Dermis blood vessel endothelial cell (primary cell): ENCODE measurements at places on chromosomes 1 and 21. TPM values are rescaled to one million over a fixed set of nuclear protein-coding genes. Genes with fewer than 3 reads are reported as not detected.
A peak's percentile ranks its signal among the peaks of the same experiment; 100 is the strongest.

DNA sequence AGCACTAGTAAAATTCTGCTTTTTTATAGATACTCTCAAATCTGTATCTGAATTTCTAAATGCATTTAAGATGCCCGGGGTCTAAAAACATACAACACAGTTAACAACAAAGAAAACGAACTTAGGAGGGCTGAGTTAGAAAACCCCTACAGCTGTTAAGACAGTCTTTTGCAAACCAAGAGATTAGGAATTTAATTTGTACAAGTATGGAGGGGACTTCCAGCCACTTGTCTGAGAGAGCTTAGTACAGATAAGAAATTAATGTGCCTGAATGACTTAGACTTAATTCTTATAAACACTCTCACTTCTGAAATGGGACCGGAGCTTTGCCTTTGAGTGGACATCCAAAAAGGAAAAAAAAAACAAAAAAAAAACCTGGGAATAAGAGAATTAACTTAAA, 61.6 kb downstream of the SMYD3 start:
- DNase-seq, result no peak

The P3R3URF gene
- not detected in 2 replicates for total RNA-seq

DNA sequence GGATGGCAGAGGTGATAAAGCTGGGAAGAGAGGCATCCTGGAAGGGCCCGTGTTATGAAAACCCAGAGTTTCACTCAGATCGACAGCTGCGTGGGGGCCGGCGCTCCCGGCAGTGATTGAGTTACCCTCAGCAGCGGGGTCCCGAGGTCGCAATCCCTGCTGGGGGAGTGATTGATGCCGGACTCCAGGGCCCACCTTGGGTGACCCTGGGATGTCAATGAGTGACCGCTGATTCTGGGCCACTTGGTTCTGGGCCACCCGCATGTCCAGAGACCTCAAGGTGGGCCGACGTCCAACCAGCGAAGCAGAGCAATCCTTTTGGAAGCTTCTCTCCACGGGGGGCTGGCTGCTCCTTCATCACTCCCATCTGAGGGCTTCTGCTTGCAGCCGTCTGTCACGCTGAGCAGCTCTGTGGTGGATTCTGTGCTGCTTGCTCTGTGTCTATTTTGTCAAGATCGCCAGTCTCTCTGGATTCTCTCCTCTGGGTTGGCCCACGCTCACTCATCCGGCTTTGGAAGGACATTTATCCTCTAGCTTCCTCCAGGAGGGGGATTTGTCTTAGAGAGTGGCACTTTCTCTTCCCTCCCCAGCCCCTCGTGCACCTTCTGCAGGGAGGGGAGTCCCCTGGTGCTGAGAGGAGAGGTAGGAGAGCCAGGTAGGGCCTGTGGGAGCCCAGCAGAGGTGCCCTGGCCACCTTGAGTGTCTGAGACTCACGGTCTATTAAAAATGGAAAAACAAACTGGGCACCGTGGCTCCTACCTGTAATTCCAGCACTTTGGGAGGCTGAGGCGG, 110.9 kb upstream of the C1orf174 start:
- DNase-seq, result no peak

The LAD1 gene
- 0.09 and 0.68 TPM in 2 replicates for total RNA-seq

- DNase-seq, result no peak
Observed at GRCh38 chr1:60699325-60699724, 383.0 kb upstream of the NFIA start.

The TMPRSS15 gene
- not detected in 2 replicates for total RNA-seq

- DNase-seq, result no peak
Observed at GRCh38 chr1:6496365-6496721, 4.9 kb upstream of the PLEKHG5 start.

DNA sequence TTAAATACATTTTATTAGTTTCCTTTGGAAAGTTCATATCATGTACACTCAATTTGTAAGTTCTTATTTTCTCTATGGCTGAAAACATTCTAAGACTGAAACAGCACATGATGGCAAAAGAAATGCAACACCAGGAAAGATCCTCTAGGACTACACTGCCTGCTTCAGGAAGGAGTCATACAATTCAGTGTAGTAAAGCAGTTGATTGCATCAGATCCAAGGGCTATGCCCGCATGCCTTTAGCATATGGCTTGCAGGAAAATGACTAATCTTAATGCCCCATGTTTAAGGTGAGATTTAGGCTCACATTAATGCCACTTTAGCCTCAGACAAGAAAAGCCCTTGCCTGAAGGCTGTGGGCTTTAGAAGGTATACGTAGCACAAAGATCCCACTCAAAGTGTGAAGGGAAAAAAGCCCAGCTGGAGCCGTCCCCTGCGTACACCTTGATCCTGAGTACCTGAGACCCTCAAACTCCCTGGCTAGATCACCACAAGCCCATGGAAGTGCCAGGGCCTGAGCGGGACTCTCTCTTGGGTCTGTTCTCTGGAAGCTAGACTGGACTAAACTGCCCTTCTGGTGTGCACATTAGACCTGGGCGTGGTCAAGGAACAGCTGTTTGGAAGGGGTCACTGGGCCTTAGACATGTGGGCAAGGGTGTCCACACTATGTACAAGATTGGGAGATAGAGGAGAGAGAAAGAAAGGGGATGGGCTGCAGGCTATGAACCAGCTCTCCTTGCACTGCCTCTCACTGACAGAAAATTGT, 52.9 kb downstream of the ESRRG start:
- no peak for DNase-seq

DNA sequence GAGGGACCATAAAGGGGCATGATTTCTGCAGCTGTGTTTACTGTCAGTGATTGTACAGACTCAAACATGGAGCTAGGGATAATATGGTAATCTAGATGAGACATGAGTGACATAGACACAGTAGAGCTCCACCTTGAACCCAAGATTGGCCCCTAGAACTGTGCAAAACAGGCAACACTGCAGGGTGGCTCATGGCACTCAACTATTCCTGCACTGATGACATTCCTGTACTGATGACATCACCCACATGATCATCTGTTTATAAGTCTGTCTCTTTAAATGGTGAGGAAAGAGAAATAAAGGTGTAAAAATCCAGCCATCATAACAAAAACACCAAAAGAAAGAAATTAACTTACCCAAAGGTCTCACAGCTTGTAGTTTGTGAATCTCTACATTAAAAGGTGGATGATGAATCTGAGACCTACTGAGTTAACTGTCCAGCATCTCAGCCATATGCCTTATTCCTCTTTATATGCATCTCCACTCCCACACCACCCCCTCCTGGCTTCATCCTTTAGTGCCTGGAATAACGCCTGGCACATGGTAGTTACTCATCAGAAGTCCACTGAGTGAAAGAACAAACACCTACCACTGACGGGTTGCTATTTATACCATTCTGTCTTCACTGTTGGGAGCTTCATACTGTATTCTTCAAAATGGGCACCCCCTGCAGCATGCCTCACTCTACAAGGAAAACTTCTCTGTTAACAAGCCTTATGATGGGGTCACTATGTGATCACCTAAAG, at the start of gene LRRC53:
Gene LRRC53, minus strand, starts transcription at position 442 of the 746 bp plus-strand sequence. CDS start 29,262 bp downstream, outside the sequence.
- DNase-seq, result no peak

- no peak for DNase-seq
Observed at GRCh38 chr1:164613176-164613575, 54.2 kb downstream of the PBX1 start.

The KCNJ6 gene
- total RNA-seq, result under 0.01 TPM in 1 of 2 replicates, not detected in the other

The LRRC71 gene
- 0.14 and 0.34 TPM in 2 replicates for total RNA-seq

GRCh38 chr1:110515891-110516290, 3.1 kb downstream of the KCNA10 start:
- no peak for DNase-seq

- DNase-seq, result peak; percentile 43
Observed at GRCh38 chr1:46394108-46394871, at the start of gene FAAH. FAAH (plus strand) TSS chr1:46394317; CDS start chr1:46394349, 32 bp downstream.

- DNase-seq, result no peak
Observed at GRCh38 chr1:113857776-113858175, 13.7 kb downstream of the PTPN22 start.

DNA sequence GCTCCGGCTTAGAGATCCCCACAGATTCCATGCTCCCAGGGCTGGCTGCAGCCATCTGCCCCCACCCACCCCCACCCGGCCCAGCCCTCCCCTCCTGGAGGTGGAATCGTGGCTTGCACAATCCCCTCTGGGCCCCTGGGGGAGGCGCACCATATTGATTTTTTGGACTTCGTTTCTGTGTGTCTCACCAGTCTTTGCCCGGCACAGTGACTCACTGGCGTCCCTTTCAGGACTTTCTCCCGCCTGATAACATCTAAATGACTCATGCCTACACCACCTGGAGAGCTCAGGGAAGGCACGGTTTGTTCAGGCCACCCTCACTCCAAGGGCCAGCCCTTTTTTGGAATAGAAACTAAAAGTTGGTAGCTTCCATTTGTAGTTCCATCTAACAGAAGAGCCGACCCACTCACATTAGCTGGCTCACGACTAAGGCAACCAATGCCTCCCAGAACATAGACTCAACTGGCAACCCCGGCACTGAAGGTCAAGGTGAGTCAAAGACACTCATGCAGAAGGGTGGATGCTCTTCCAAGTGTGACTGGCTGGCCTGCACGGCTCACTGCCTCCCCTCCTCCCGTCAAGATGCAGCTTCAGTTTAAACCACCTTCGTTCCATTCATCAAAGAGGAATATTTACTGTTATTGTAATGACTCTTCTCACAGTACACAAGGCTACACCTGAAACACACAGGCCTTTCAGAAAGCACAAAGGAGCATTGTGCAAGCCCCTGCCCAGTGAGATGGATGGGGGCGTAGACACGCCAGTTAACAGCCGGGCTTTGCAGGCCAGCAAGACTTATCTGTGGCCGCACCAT, 18.1 kb upstream of the ETS2 start:
- DNase-seq, result peak; percentile 47

The TDRD5 gene
- total RNA-seq, result not detected in 2 replicates

DNA sequence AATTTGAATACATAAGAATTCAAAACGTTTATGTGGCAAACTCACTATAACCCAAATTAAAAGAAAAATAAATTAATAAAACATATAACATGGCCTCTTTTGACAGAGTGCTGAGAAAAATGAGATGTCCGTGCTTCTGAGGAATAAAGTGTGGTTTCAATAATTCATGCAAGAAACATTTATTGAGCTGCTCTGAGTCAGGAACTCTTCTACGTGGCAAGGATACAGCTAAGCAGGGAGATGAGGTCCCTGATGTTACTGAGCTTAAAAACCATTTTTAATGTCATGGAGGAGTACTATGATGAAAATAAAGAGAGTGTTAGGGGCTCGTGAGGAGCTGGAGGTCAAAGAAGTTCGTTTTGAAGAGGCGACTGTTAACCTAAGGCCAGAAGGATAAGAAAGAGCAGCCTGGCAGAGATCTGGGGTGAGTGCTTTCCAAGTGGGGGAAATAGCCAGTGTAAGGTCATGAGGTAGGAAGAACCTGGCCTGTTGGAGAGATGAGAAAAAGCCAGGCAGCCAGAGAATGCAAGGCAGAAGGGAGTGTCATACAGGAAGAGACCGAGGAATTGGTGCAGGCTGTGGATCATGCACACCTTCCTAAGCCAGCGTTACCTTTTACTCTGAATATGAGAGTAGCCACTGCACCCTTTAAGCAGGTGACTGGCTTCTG, 182.2 kb upstream of the DUSP10 start:
- DNase-seq, result no peak

DNA sequence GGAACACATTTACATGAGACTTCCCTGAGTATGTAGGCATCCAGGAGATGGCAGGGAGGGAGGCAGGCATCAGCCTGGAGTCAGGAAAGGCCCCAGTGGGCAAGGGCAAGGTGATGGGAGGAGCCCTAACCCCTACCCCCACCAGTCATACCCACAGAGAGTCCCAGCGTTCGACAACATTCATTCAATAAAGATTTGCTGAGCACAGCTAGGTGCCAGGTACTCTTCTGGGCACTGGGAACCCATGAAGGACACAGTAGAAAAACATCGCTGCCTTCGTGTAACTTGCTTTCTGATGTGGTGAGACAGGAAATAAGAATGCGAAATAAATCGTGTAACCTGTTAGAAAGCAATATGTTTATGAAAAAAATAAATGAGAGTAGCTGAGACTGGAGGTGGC, 77.3 kb upstream of the GADD45A start:
- DNase-seq, result no peak

The UBXN10 gene
- total RNA-seq, result 0.05 TPM in 1 of 2 replicates, not detected in the other

The ALX3 gene
- not detected in 2 replicates for total RNA-seq

The DR1 gene
- total RNA-seq, result 24.2 and 50.6 TPM in 2 replicates

The OSBPL9 gene
- total RNA-seq, result 96.1 and 120 TPM in 2 replicates

- DNase-seq, result no peak
Observed at GRCh38 chr1:193539731-193540459, 353.5 kb upstream of the B3GALT2 start.

The GUCA2A gene
- total RNA-seq, result not detected in 2 replicates

DNA sequence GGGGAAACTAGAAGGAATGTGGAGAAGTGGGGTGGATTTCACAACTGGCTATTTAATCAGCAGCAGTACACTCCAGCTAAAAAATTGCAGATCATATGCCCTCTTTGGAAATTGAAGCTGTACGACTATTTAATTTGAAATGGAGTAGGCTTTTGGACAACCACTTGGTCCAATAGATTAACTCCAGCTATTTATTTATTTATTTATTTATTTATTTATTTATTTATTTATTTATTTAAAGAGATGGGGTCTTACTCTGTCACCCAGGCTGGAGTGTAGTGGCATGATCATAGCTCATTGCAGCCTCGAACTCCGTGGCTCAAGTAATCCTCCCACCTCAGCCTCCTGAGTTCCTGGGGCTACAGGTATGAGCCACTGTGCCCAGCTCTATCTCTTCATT, 312.3 kb downstream of the KCNH1 start:
- DNase-seq, result no peak

DNA sequence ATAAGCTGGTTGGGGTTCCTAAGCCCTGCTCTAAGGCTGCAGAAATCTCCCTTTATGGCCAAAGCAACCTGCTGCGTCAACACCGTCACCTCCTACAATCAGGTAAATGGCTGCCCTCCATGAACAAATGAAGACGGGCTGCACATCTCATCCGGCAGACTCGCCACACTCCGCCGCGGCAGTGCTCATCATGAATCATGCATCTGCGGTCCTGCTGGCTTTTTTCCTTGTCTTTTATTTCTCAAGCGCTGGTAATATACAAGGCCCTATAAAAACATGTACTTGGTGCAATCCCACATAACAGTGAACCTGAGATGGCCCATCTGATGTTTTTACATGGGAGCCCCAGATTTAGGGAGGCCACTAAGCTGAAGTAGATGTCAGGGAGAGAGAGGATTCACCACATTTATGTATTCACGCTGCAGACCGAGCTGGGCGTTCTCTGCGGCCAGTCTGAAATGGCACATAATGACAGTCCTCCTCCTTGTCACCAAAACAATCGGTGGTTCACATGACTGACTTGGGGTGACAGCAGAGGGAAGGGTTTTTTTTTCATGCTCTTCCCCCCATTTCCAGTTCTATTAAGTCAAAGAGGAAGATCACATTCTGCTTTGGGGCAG, 91.6 kb downstream of the KAZN start:
- DNase-seq, result no peak

GRCh38 chr1:160993544-160994193, 27.3 kb downstream of the F11R start:
- peak; percentile 64 for DNase-seq

The FAM76A gene
- 9.9 and 13.8 TPM in 2 replicates for total RNA-seq

- no peak for DNase-seq
Observed at GRCh38 chr1:228341450-228341813, 65.2 kb downstream of the TRIM11 start.
